ENCODE measurements at places on chromosomes 3 and 15.

- DNase-seq: no peak
Measured at GRCh38 chr3:196339044-196339443, 856 bp upstream of the TM4SF19 start.

DNA sequence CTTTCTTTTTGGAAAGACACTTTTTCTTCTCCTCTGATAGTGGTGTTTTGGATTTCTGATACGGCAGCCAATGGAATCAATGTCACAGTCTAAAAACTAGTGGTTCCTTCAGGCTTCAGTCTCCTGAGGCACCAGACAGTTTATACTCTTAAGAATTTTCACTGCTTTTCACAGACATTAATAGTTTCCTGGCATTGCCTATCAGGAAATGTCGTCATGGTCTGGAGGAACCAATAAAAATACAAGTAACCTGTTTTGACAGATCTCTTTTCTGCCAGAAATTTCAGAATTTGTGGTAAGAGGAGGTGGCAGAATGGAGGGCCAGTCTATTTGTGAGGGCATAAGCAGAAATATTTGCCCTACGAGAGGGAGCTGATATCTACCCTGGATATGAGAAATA lies 44.8 kb downstream of the FILIP1L start:
- no peak for DNase-seq

GRCh38 chr3:155497930-155498647 lies 204.6 kb upstream of the STRIT1 start:
- no peak for DNase-seq

DNA sequence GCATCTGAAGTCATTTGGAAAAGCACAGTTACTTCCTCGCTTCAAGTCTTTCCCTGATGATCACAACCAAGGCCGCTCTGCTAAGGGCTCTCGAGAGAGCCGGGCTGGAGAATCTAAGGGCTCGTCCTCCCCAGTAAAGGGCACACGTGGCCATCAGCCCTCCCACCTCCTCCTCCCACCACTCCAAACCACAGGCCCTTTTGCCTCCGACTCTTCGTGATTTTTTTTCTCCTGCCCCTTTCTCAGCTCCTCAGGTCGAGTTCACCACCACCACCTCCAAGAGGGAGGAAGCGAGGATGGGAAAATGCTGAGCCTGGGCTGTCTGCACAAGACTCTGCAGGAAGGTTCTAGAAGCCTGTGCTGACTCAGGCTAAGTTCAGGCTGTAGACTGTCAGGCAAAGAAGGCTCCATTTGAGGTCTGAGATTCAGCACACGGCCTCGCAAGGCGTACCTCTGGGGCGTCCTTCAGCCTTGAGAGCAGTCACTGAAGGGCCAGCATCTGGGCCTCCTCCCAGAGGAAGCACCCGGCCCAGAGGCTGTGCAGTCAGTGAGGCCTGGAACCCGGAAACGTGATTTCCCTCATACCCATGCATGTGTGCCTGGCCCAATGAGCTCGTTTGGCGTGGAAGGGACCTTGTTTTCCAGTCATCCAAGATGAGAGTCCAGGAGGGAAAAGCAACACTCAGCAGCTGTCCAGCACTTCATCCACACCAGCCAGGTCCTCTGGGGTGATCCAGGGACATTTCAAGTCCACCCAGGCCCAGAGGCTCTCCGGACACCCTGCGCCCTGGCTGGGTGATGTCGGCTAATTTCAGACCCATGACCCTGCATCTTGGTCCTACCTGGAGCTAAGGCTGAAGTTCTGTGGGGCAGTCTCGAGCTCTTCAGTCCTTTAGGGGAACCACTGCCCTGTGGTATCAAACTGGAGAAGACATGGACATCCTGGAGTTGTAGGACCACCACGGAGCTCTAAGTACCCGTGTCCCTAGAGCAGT lies 196.8 kb downstream of the XXYLT1 start:
- no peak for DNase-seq

- no peak for DNase-seq
Measured at GRCh38 chr15:24954783-24955530, at the start of the genes SNRPN and SNURF. SNRPN (plus strand) TSS chr15:24954987; CDS start chr15:24974454, 19,467 bp downstream. SNURF (plus strand) TSS chr15:24954987; CDS start chr15:24955049, 62 bp downstream.

DNA sequence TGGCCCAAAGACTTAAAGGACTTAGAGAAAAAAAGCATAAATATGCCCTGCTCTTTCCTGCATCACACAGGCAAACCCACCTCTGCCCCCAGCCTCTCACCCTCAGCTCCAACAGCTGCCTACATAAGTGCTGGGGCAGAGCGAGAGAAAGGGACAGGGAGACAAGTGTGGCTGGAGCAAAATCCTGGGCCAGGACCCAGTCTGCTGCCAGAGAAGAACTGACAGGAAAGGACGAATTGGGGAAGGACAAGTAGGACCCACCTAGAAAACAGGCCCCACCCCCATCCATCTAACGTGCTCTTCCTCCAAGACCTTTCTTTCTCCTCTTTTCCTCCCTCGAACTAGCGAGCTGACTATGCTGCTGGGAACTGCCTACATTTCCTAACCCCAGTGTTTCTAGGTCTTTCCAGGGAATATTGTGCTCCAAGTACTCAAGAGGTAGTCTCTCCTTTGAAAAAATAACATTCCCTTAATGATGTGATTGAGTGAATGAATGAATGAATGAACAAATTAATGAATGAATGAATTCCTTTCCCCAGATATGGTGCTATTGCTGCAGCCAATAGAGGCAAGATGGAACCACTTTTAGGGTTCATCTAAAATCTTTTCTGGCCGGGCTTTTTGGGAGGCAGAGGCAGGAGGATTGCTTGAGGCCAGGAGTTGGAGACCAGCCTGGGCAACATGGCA lies 18.4 kb downstream of the IGDCC4 start:
- DNase-seq: no peak
